AG08395 (cell line): ENCODE measurements at places on chromosomes 3 and 15.

DNA sequence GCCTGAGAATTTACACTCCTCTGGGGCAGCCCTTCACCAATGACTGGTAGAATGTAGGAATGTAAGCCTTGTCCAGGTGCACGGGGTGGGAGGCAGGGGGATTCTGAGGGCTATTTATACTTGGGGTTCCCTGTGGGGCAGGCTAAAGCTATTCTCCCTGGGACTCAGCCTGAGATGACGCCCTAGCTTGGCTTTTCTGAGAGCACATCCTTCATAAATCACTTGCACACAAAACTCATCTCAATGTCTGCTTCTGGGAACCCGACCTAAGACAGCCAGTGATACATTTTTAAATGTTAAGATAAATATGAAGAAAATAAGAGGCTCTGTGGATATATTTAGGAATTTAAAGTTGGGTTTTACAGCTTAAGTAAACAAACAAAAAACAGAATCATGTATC, 16.6 kb downstream of the TMEM158 start:
- no peak for DNase-seq

GRCh38 chr3:143443851-143444331, 324.3 kb downstream of the CHST2 start:
- peak; percentile 93 for DNase-seq

DNA sequence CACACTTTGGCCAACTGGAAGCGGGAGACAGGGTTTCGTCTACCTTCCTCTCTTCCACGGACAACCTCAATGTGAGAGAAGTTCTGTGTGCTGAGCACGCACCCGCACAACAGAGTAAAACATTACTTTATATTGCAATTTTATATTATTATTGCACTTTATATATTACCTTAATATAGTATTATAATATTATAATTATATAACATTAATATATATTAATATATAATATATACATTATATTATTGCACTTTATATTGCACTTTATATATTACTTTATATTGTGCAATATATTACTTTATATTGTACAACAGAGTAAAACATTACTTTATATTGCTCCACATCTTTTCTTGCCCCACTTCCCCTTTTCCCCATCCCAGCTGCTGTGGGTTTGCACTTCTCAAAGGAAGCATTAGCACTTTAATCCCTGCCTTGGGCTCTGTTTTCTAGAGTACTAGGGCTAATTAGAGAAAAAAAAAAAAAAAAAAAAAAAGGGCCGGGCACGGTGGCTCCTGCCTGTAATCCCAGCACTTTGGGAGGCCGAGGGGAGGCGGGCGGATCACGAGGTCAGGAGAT, 76.4 kb upstream of the SLC4A7 start:
- no peak for DNase-seq

GRCh38 chr15:67524235-67524634, 3.3 kb downstream of the C15orf61 start:
- DNase-seq: no peak

- no peak for DNase-seq
These were observed 23.5 kb upstream of the SLC24A5 start for GRCh38 chr15:48097264-48097663.

DNA sequence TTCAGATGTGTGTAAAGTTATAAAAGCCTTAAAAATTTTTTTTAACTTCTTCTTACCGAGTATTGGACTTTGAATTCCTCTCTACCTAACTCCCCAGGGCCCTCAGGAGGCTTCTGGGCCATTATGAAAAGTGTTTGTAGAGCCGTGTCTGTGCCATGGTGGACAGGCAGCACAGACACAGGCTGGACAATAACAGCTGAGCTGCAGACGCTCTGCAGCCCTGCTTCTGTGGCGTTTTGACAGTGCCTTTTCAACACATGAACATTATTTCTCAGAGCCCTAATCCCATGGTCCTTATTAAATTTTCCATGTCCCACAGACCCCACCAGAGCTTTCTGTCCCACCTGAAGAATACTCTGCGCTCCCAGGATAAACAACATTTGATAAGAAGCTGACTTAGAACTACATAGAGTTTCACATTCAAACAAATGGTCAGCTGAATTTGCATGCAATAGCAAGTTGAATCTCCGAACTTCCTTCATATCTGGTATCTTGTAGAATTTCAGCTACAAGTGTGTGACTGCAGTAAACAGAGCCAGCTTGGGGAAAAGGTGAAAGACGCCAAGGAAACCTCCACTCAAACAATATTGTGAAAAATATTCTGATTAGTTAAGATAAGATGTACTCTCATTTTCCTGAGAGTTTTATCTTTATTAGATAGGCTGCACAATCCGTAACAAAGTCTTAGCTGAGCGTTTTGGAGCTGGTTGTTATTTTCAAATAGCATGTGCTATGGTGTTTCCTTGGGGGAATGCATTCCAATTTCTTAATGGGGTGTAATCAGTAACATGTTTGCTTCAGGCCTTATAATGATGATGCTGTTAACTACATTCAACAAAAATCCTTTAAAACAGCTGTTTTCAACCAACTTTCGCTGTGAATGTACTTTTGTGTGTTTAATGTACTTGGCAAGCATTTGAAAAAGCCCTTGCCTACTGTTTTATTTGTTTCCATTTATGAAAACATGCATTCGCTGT, 378.2 kb downstream of the MECOM start:
- DNase-seq: no peak
